ENCODE measurements at places on chromosomes 2 and 18.

GRCh38 chr18:24582771-24583170 is 122.3 kb downstream of the HRH4 start:
- DNase-seq: no peak

- no peak for DNase-seq
These were observed 4.0 kb downstream of the YES1 start for GRCh38 chr18:808086-808485.

DNA sequence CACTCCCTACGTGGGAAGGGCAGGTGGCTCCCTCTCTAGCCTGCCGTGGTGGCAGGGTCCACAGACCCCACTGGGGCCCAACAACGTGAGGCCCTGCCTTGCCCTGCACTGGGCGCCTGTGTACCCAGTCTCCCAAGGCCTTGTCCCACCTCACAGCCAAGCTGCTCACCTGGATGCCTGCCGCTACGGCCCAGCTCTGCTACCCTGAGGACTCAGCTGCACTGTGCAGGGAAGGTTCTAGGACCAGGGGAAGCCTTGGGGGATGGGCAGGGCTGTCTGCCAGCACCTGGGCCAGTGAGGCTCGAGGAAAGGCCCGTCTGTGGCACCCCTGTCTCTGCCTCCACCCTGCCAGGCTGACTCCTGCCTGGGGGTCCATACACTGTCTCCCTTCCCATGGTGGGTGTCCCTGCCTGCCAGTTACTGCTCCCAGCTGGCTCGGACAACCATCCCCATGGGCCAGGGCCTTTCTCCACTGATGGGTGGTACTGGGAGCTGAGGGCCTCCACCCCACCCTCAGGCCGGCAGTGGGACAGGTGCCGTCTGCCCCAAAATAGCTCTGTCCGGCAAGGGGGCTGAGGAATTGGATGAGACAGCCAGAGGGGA is 33.2 kb downstream of the HS6ST1 start:
- no peak for DNase-seq

GRCh38 chr2:239750929-239751678 is 274.0 kb downstream of the NDUFA10 start:
- DNase-seq: no peak

Data from esophagus squamous epithelium (tissue), 5 donors.